ENCODE measurements at places on chromosomes 2 and 18. TPM values are rescaled to one million over a fixed set of nuclear protein-coding genes. Genes with fewer than 3 reads are reported as not detected.
A peak's percentile ranks its signal among the peaks of the same experiment; 100 is the strongest.

GRCh38 chr2:48756289-48756688 is 765 bp upstream of the LHCGR start:
- no peak for DNase-seq
- no peaks in the 10 kb centered on the region for H3K36me3 ChIP-seq
- no peak overlapping the region for H3K4me3 ChIP-seq
- peaks cover 9% of the 10 kb centered on the region for H3K4me1 ChIP-seq
- no peak overlapping the region for H3K27ac ChIP-seq

DNA sequence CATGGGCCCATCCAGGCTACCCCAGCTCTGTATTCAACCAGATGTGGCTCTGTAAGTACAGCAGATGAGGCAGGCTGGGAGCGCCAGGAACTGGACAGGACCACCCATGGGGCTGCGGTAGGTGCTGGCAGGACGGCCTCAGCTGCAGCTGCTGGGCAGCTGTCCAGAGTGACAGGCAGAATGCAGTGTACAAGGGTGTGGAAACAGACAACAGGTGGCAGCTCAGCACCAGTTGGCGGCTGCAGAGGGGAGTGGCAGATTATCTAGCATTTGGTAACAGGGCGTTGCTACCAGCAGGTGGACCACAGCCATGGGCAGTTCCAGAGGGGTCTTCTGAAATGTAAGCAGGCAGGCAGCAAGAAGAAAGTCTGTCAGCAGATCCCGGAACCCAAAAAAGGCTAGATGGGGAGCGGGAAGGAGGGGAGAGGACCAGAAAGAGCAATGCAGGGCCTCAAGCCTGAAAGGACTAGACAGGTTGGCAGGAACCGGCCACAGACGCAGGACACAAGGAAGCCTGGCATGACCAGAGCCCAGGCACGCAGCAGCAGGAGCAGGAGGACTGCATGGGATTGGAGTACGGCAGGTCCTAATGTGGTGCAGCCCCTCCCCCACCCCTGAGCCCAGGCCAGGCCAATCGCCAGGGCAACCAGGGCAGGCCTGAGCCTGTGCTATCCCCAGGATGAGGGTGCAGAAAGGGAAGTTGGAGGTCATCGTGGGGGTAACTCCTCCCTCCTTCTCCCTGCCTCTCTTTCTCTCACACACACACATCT is 24.7 kb downstream of the PKDCC start:
- no peak overlapping the region for H3K4me3 ChIP-seq
- H3K27ac ChIP-seq, result peak overlapping the region; percentile 34
- no peaks in the 10 kb centered on the region for H3K36me3 ChIP-seq
- no peaks in the 10 kb centered on the region for H3K27me3 ChIP-seq

The CLHC1 gene
- total RNA-seq, result 15.6 TPM

- DNase-seq, result peak; percentile 35
- H3K27ac ChIP-seq, result no peak overlapping the region
- no peaks in the 10 kb centered on the region for H3K36me3 ChIP-seq
- H3K4me3 ChIP-seq, result no peak overlapping the region
- H3K27me3 ChIP-seq, result no peaks in the 10 kb centered on the region
These were observed 74.1 kb upstream of the GLI2 start for GRCh38 chr2:120661551-120661950.

- no peak for DNase-seq
- H3K4me3 ChIP-seq, result no peak overlapping the region
- H3K27me3 ChIP-seq, result no peaks in the 10 kb centered on the region
- no peaks in the 10 kb centered on the region for H3K4me1 ChIP-seq
- no peak overlapping the region for H3K27ac ChIP-seq
- no peaks in the 10 kb centered on the region for H3K36me3 ChIP-seq
These were observed 2.6 kb upstream of the CD207 start for GRCh38 chr2:70837980-70838925.

Measured in tibial nerve (tissue), 4 donors.